Breast epithelium (tissue), 4 donors: ENCODE measurements at places on chromosomes 13 and 19. TPM values are rescaled to one million over a fixed set of nuclear protein-coding genes. Genes with fewer than 3 reads are reported as not detected.

Gene CEBPA
- 35.1 TPM for total RNA-seq

DNA sequence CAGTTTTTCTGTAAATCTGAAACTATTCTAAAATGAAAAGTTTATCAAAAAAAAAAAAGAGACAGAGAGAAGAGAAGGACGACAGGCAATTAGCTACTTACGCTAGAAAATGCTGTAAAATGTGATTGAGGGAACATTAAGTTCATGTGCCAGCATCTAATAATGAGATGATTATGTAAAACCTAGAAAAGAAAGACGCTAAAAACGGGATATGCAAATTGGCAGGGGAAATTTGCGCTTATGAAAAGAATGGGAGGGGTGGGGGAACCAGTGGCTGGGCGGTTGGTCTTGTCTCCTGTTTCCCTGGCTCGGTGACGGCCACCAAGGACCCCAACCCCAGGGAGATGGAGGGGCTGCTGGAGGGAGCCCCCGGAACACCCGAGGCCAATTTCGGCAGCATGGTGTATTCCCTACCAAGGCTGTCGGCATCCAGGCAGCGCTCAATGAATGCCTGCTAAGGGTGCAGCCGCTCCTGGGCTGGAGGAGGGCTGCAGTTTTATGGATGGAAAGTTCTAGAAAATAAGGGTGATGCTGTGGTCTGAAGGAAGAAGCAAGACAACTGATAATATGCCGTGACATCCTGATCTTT is 34.2 kb downstream of the GNG7 start:
- DNase-seq, result no peak

GRCh38 chr19:53992211-53992610 is 774 bp downstream of the CACNG6 start:
- DNase-seq, result no peak

DNA sequence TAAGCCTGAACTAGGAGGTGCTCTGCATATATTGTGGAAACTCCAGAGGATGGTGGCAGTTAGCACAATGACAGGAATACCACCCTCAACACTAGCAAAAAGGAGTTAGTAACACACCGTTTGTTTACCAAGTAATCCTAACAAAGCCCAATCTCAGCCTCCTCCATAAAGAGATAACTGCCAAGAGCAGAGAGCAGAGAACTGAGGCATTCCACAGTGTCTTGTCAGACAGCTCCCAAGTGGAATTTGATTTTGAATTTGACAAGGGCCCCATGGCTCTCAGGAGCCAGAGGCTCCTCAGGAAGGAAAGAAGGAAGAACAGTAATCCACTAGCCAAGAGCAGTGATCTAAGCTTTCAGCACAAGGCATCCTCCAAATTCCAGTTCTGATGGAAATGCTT is 298.6 kb downstream of the DCLK1 start:
- DNase-seq, result no peak

- DNase-seq, result no peak
These were observed 909.8 kb downstream of the EFNB2 start for GRCh38 chr13:105625691-105626090.

GRCh38 chr13:63110466-63110865 is 1694.8 kb upstream of the PCDH20 start:
- DNase-seq, result no peak
